ENCODE measurements at places on chromosomes 6 and 20.

GRCh38 chr6:23003671-23004467 lies 434.5 kb downstream of the HDGFL1 start:
- no peak for DNase-seq

DNA sequence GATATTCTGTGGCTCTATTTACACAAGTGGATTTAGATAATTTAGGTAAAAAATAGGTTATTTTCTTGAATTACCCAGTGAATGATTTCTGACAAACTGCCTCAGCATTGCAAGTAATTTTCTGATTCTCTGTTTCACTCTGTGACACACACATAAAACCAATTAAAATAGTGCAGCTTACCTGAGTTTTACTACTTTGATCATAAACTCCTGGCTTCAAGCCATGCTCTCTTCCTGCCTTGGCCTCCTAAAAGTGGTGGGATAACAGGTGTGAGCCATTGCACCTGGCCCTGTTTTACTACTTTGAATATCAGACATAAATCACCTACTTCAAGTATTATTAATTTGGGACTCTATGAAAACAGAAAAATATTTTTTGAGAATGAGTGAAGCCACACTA lies 462.9 kb downstream of the ADGRB3 start:
- no peak for DNase-seq

DNA sequence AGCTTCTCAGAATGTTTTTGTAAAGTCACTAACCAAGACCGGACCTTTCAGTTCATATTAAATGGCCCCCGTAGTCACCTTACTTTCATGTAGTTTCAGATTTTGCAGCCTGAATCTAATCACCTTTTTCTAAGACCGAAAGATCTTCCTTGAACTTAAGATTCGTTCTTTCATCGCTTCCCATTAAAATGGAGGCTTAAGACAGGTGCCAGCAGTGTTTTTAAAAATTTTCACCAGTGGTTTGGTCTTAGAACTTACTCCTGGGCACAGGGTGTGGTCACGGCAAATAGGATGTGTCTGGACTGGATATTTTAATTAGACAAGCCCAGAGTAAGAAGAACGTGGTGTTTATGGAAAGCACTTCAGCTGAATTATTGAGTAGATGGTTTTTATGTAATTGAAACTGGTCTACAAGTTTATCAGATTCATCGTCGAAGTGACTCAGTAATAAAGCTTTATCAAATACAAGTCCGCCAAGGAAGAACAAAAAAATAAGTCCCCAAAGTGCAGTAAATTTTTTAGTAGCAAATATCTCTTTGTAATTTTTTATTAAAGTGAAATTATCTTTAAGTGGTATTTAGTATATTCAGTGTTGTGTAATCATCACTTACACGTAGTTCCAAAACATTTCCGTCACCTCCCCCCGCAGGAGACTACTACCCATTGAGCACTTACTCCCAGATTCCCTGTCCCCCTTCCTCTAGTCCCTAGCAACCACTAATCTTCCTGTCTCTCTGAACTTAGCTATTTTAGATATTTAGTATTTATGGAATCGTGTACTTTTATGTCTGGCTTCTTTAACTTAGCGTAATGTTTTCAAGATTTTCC lies 868 bp downstream of the SRSF3 start:
- DNase-seq: no peak

- no peak for DNase-seq
Measured at GRCh38 chr20:13262671-13263360, 41.7 kb downstream of the ISM1 start.

DNA sequence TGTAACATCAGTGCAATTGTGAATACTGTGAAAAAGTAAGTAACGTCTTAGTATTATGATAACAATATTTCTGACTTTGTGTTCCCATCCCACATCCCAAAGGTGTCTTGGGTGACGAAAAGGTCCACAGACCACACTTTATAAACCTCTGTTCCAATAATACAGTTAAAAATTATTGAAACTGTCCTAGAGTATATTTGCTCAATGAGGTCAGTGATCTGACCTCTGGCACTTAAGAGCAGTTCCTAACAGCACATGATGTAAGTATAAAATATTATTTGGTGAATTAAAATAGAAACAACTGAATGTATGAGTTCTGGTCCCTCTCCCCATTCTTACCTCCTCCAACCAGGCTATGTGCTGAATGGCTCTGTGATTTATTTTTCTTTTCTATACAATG lies 566.4 kb upstream of the MMS22L start:
- DNase-seq: no peak

GRCh38 chr20:37992802-37993409 lies 40.4 kb downstream of the TTI1 start:
- DNase-seq: no peak

DNA sequence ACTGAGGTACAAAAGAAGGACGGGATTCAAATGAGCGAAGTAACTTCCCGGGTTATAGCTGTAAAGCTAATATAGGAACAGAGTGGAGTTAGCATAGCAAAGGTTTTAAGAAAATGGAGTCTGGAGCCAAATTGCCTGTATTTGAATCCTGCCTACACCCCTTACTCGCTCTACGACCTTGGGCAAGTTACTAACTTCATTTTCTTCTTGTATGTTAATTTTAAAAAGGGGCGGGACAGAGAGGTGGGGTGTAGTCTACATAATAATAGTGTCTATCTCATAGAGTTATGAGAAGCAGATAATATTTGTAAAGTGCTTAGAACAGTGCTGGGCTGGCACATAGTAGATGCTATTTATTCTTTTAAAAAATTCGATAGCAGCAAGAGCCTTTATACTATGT lies 705 bp downstream of the ZSCAN23 start:
- no peak for DNase-seq

GRCh38 chr6:145761584-145761983 lies 26.3 kb upstream of the EPM2A start:
- DNase-seq: no peak

DNA sequence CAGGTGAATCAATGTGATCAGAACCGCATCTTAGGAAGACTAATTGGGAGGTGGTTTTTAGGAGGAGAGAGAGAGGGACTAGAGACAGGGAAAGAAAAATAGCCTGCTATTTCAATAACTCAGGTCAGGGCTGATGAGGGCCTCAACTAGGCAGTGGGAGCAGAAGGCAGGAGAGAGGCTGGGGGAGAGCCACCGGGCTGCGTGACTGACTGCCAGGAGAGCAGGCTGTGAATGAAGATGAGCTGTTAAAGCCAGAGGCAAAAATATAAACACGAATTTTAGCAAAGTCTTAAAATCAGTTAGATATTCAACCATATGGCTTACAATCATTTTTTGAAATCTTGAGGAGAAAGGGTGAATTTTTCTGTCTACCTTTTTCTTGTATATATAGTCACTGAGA lies 149.6 kb downstream of the IPCEF1 start:
- DNase-seq: no peak

DNA sequence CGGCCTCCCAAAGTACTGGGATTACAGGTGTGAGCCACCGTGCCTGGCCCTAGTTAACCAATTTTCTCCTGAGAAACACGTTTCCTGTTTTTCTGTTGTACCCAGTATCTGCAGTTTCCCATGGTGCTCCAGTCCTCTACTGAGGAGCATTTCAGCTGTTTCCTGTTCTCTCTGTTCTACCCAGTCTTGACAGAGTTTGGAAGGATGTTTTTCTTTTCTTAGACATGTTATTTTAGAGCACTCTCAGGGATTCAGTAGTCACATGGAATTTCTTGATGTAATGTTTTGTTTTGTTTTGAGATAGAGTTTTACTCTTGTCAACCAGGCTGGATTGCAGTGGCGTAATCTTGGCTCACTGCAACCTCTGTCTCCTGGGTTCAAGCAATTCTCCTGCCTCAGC lies 129.8 kb upstream of the TIAM2 start:
- DNase-seq: no peak
